ENCODE measurements at places on chromosomes 2 and 18. TPM values are rescaled to one million over a fixed set of nuclear protein-coding genes. Genes with fewer than 3 reads are reported as not detected.

AQP4 gene
- polyA plus RNA-seq = 0.62 TPM

ASPRV1 gene
- 0.52 TPM for polyA plus RNA-seq

CREG2 gene
- 0.26 TPM for polyA plus RNA-seq

MAP3K19 gene
- not detected for polyA plus RNA-seq

KCNE4 gene
- not detected for polyA plus RNA-seq

LOXHD1 gene
- polyA plus RNA-seq = not detected

NCKAP5 gene
- polyA plus RNA-seq = 0.04 TPM

ZBTB14 gene
- 8.0 TPM for polyA plus RNA-seq

DNA sequence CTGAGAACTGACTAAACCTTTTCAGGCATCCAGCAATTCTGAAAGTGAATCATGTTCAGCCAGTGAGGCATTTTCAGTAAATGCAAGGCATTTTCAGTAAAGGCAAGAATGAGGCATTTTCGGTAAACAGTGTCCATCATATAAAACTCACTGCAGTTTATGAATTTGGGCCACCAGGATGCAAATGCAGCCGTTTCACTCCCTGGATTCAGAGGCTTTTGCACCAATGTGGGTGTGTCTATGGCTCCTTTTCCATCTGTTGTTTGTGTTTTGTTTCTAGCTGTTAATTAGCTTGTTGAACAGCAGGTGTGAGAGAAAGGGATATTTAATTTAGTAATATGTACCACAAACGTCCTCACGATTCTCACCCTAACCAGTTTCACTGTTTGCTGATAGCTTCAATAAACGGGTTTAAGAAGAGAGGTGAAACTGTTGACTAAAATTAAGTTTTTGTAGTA lies 116.3 kb upstream of the PGAP1 start:
- no peaks in the 10 kb centered on the region for H3K27me3 ChIP-seq
- no peaks in the 10 kb centered on the region for H3K36me3 ChIP-seq
- DNase-seq = no peak
- no peak overlapping the region for H3K4me3 ChIP-seq
- H3K27ac ChIP-seq = no peak overlapping the region

DNA sequence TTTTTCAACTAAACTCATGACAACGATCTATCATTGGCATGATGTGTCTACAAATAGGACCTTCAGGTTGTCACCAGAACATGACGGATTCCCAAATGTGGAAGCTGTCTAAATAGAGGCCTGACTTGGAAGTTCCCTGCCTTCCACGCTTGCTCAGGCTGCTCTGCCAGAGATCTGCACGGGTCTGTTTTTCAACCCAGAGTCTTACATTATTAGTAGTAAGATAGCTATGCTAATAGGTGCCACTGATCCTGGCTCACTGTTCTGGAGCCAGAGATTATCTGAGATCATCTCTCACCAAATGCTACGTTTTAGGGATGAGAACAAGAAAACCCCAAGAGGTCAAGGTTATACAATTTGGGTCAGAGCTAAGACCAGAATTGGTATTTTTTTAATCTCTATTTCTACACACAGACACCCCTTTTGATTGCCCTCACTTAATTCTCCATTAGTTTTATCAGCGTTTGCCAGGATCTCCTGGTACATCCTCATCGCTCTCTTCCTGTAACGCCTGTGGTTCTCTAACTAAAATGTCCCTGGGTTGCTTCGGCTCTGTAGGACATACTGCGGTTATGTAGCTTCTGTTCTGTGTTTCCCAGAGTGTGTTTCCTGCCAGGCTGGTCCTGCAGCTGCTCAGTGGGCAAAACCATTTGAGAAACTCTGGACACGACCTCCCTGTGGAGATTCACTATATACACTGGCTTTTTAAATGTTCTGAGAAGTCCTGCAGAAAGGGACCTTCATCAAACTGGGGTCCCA lies 5.7 kb downstream of the CDC42EP3 start:
- H3K27ac ChIP-seq = no peak overlapping the region
- no peak overlapping the region for H3K4me3 ChIP-seq
- peaks cover 40% of the 10 kb centered on the region for H3K27me3 ChIP-seq

DNA sequence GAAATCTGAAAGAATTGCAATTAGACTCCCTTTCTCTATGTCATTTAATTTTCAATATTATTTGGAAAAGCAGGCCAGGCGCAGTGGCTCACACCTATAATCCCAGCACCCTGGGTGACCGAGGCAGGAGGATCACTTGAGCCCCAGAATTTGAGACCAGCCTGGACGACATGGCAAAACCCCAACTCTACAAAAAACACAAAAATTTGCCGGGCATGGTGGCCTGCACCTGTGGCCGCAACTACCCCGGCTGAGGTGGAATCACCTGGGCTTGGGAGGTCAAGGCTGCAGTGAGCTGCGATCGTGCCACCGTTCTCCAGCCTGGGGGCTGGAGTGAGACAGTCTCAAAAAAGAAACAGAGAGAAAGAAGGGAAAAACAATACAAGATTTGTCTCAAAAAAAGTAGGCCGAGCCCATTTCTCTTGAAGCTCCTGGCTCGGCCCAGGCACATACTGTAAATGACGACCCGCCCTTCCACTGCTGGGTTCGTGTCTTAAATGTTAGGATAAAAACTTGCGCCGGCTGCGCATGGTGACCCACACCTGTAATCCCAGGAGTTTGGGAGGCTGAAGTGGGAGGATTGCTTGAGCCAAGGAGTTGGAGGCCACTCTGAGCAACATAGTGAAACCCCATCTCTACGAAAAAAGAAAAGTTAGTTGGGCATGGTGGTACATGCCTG lies 31.1 kb upstream of the GPC1 start:
- no peak for DNase-seq
- H3K4me1 ChIP-seq = no peaks in the 10 kb centered on the region
- H3K27ac ChIP-seq = no peak overlapping the region
- peaks cover 93% of the 10 kb centered on the region for H3K27me3 ChIP-seq
- no peaks in the 10 kb centered on the region for H3K36me3 ChIP-seq
- H3K4me3 ChIP-seq = no peak overlapping the region

GRCh38 chr2:128644156-128644555 lies 325.5 kb upstream of the HS6ST1 start:
- no peaks in the 10 kb centered on the region for H3K4me1 ChIP-seq
- no peak overlapping the region for H3K4me3 ChIP-seq
- no peak for DNase-seq
- peaks cover 4% of the 10 kb centered on the region for H3K27me3 ChIP-seq

DNA sequence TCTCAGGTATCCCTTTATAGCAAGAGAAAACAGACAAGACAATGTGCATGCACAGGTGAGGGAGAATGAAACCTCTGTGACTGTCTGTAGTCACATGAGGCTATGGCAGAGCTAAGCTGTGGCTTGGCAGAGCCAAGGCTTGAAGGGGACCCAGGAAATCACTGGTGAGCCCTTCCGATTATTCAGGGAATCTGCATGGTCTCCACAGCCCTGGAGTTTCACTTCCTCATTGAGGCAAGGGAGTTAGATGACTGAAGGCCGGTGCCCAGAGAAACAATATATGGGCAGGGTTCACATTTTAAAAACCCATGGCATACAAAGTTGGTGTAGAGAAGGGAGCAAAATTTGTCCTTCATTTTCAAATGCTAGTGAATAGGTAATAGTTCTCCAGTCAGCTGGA lies 144.4 kb upstream of the REV1 start:
- H3K27ac ChIP-seq = no peak overlapping the region
- no peaks in the 10 kb centered on the region for H3K4me1 ChIP-seq
- H3K4me3 ChIP-seq = no peak overlapping the region
- DNase-seq = no peak

- no peaks in the 10 kb centered on the region for H3K36me3 ChIP-seq
- no peaks in the 10 kb centered on the region for H3K4me1 ChIP-seq
- H3K4me3 ChIP-seq = no peak overlapping the region
- no peak overlapping the region for H3K27ac ChIP-seq
- no peaks in the 10 kb centered on the region for H3K27me3 ChIP-seq
These were observed 234.4 kb downstream of the LOXHD1 start for GRCh38 chr18:46422552-46423055.

GRCh38 chr18:34342960-34343359 lies 118.2 kb upstream of the NOL4 start:
- H3K36me3 ChIP-seq = no peaks in the 10 kb centered on the region
- no peaks in the 10 kb centered on the region for H3K4me1 ChIP-seq
- DNase-seq = no peak
- H3K27me3 ChIP-seq = no peaks in the 10 kb centered on the region
- H3K27ac ChIP-seq = no peak overlapping the region

DNA sequence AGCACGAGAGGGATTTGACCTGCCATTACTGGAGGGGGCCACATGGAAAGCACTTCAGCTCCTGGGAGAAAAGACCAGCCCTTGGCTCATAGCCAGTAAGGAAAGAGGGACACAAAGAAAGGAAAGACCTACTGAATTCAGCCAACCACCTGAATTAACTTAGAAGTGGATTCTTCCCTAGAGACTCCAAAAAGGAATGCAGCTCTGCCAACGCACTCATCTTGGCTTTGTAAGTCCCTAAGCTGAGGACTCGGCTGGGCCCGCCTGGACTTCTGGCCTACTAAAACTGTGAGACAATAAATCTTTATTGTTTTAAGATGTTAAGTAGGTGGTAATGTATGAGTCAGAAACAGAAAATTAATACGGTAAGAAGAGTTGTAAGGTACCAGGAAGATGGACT lies 11.5 kb downstream of the ATF2 start:
- peaks cover 27% of the 10 kb centered on the region for H3K36me3 ChIP-seq
- no peak for DNase-seq
- no peaks in the 10 kb centered on the region for H3K27me3 ChIP-seq
- H3K4me3 ChIP-seq = no peak overlapping the region

DNA sequence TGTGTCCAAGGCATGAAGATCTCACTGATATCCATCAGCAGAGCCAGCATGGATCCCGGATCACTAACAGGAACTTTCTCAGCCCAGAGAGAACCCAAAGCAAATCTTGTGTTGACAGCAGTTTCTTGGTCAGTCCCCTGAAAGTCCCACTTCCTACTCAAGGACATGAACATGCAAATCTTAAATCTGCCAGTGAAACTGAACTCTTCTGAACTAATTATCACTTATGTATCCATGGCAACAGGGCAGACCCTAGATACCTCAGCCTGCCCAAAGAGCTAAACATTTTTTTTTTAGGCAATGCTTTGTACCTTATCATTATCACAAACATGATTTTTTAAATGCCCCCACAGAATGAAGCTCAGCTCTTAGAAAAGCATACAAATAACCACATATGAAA lies 127.8 kb upstream of the DDX18 start:
- no peak overlapping the region for H3K4me3 ChIP-seq
- H3K4me1 ChIP-seq = no peaks in the 10 kb centered on the region
- no peaks in the 10 kb centered on the region for H3K27me3 ChIP-seq
- no peak overlapping the region for H3K27ac ChIP-seq
- H3K36me3 ChIP-seq = no peaks in the 10 kb centered on the region
- DNase-seq = no peak

DNA sequence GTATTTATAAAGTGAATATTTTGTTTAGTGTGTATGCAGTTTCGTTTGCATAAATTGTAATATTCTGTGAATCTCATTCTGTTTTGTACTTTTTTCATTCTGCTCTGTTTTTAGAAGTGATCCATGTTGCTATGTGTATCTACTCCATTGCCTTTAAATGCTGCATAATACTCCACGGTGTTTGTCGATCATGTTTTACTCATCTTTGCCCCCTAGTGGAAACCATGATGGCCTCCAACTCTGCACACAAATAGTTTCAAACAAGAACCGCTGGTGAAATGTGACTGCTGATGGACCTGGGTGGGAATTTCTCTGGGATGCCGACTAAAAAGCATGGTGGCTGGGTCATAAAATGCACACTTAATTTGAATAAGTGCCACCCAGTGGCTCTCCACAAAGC lies 32.0 kb upstream of the SKOR2 start:
- DNase-seq = peak; percentile 39
- H3K27ac ChIP-seq = no peak overlapping the region
- no peaks in the 10 kb centered on the region for H3K27me3 ChIP-seq
- H3K4me3 ChIP-seq = no peak overlapping the region
- peaks cover 5% of the 10 kb centered on the region for H3K4me1 ChIP-seq

DNA sequence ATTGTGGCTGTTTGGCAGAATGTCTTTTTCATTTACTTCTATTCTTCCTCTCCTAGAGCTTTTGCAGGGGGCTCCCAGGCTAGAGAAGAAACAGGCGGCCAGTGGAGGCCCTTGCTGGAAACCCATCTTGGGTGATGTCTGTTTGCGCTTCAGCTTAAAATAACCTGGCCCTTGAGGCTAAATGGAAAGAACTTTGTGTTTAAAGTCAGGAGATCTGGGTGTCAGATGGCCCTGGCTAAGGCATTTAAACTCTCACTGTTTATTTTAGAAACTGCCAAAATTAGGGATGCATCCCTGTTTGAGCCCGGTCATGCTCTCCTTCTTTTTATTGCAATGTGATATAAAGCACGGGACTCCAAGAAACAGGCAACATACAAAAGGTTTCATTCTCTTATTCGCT lies 118.4 kb upstream of the RMP24 start:
- DNase-seq = no peak
- H3K27ac ChIP-seq = no peak overlapping the region
- no peaks in the 10 kb centered on the region for H3K4me1 ChIP-seq
- no peaks in the 10 kb centered on the region for H3K27me3 ChIP-seq
- H3K36me3 ChIP-seq = no peaks in the 10 kb centered on the region

DNA sequence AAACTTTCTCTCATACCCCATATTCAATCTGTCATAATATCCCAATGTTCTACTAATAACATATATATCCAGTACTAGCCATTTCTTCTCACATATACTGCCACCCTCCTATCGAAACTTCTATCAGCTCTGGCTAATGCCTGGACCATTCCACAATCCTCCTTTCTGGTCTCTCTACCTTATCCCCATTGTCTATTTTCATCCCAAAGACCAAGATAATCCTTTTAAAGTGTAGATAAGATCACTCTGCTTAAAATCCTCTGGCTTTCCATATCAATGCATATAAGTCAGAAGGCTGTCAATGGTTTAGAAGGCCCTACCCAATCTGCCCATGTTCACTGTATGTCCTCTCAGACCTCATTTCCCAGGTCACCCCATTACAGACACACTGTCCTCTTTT lies 229.6 kb downstream of the ZEB2 start:
- no peak for DNase-seq
- no peaks in the 10 kb centered on the region for H3K36me3 ChIP-seq
- H3K27ac ChIP-seq = no peak overlapping the region
- no peak overlapping the region for H3K4me3 ChIP-seq

GRCh38 chr2:201264472-201265173 lies 4.3 kb downstream of the CASP8 start:
- no peak overlapping the region for H3K27ac ChIP-seq
- no peaks in the 10 kb centered on the region for H3K27me3 ChIP-seq
- peaks cover 23% of the 10 kb centered on the region for H3K4me1 ChIP-seq
- no peak overlapping the region for H3K4me3 ChIP-seq
- DNase-seq = no peak

- H3K36me3 ChIP-seq = no peaks in the 10 kb centered on the region
- H3K4me1 ChIP-seq = no peaks in the 10 kb centered on the region
- DNase-seq = no peak
These were observed 265.4 kb downstream of the AFF3 start for GRCh38 chr2:99876956-99877355.

- no peaks in the 10 kb centered on the region for H3K27me3 ChIP-seq
- no peaks in the 10 kb centered on the region for H3K36me3 ChIP-seq
- no peak overlapping the region for H3K4me3 ChIP-seq
- no peaks in the 10 kb centered on the region for H3K4me1 ChIP-seq
These were observed 13.0 kb downstream of the DTNA start for GRCh38 chr18:34723143-34723542.

GRCh38 chr2:60565472-60565871 lies 12.0 kb upstream of the BCL11A start:
- peak; percentile 15 for DNase-seq
- H3K4me3 ChIP-seq = no peak overlapping the region
- H3K4me1 ChIP-seq = no peaks in the 10 kb centered on the region
- peaks cover 35% of the 10 kb centered on the region for H3K27me3 ChIP-seq
- H3K36me3 ChIP-seq = no peaks in the 10 kb centered on the region
